ENCODE measurements at places on chromosomes 4 and X. TPM values are rescaled to one million over a fixed set of nuclear protein-coding genes. Genes with fewer than 3 reads are reported as not detected.

DNA sequence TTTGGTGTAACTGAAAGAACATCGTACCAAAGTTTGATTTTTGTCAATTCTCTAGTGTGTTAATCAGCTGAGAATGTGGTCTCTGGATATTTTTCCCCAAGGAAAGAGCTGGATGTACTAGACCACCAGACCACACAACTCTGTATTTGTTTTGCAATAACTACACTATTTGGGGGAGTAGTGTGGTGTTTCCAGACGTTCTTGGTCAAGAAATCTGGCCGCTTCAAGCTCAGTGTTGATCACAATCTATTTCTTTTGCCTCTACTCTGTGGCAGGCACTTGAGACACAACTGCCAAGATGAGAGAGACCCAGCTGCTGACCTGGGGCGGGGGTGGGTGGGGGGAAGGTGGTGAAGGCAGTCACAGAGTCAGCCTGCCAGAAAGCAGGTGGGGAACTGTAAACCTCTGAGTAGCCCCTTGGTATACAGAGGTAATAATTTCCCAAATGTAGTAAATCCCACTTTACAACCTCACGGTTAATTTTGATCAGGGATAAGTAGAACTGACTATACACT is 30.6 kb downstream of the PTTG2 start:
- ATAC-seq: no peak

DNA sequence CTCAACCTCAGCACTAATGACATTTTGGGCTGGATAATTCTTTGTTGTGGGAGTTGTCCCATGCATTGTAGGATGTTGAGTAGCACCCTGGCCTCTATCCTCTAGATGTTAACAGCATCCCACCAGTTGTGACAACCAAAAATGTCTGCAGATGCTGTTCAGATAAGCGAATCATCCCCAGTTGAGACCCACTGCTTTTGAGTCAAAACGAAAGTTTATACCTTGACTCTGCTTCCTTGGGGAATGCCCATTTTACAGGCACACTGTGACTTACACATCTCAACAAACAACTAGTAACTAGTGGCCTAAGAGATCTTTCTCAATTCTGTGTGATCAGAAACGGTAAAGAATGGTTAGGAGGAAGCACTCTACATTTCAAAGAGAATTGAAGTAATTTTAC is 37.0 kb downstream of the SEPSECS start:
- no peak for ATAC-seq

GRCh38 chr4:85448906-85449890 is 25.8 kb upstream of the ARHGAP24 start:
- no peak for ATAC-seq

GRCh38 chr4:22408474-22408873 is 107.4 kb downstream of the ADGRA3 start:
- no peak for ATAC-seq

DNA sequence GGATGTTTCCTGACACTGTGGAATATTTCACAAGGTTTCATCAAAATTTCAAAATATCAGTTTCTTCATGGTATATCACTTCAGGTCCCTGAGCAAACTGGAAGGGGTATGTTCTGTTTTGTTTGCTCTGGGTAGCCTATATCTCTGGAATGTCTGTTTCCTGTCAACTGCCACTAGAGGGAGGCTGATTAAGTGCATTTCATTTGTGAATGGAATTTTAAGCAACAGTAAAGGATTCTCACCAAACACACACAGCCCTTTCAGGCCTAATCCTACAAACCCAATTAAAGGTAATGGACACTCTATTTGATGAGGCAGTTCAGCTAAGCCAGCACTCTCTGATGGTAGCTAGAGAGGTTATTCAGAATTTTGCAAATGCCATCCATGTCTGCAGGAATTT is 307.1 kb downstream of the TEX13A start:
- no peak for ATAC-seq

DNA sequence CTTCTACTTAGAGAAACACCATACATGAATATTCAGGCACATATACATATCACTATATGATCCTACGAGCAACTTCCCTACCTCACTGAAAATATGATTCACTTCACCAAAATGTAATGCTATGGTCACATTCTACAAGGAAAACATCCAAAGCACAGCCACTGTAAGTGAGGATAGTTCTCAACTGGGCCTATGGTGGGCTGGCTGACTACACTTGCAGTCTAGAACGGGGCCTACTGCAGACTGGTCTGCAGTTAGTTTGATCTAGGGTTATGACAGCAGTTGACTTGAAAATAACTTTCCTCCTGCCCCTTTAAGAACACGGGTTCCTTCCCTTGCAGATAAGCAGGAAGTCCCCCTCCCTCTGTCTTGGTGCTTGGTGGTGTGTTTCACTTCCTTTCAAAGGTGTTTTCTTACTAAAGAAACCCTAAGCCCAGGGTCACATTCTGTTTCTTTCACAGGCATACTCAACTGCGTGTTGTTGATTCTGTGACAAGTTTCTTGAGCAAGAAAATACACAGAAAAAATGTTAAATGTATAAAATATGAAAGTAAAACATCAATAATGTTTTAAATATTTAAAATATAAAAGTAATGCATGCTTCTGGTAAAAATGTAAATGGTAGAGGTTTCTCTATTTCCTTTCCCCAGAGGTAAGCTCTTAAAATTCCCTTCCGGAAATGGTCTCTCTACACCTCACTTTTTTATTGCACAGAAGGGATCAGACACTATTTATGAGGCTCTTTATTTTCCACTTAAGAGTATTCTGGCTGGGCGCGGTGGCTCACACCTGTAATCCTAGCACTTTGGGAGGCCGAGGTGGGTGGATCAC is 18.0 kb upstream of the TMSB4X start:
- ATAC-seq: no peak

DNA sequence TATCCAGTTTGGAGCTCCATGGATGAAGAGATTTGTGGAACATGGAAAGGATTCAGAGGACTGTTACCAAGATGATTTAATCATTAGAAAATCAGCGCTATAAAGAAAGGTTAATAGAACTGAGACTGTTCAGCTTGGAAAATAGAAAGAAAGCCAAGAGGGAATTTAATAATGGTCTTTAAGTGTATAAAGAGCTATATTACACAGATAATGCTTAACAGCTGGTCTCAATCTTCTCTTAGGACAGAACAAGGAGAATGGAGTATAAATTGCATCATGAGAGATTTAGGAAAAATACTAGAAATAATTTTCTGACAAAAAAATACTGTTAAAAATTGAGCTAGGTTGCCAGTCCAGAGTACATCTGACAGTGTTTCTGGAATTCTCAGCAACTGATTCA is 91.3 kb upstream of the MAGEC2 start:
- no peak for ATAC-seq

DNA sequence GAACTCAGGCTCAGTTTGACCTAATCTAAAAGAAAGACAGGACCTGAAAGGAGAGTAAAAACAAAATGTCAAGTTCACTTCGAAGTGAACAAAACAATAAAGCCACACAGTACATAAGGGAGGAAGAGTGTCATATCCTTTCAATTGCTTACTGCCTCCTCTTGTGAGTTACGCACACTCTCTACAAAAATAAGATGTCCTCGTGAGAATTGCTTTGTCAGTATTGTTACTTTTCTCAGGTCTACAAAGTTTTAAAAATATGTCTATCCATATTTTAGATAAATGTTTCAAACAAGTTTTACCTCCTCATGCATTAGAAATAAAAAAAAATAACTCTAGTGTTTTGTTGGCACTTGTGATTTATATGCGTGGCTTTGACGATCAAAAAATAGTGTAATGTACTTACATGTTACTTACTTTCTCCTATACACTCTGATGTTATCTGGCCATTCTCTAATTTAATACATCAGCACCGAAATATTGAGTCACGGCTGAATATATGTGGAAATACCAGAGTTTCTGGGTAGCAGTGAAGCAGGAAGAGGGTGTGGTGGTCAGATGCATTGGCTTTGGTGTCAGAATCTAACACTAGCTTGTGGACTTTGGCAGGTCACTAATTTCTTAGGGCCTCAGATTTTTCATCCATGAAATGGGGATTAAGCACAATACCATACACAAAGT is 8.1 kb upstream of the MRPL1 start:
- ATAC-seq: no peak

DNA sequence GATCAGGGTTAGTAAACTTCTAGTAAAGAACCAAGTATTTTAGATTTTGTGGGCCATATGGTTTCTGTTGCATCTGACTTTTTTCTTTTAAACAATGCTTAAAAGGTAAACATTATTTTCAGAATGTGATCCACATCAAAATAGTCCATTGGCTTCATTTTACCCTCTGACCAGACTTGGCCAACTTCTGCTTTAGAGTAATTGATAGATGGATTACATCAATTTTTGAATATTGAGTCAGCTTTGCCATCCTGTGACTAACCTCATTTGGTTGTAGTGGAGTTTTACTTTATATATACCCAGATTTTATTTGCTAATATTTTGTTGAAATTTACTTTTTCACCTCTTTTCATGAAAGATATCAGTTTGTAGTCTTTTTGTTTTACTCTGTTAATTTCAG is 559.8 kb downstream of the TLL1 start:
- no peak for ATAC-seq

Gene IBSP
- total RNA-seq: not detected

Gene GAGE2A
- total RNA-seq: not detected

Gene GAGE12H
- total RNA-seq: not detected
